ENCODE measurements at places on chromosomes 16 and 17.

- DNase-seq, result no peak
Observed at GRCh38 chr16:275786-276232, at the start of gene RGS11. Gene RGS11 (minus strand): TSS chr16:275944. CDS start chr16:275911, 33 bp downstream.

DNA sequence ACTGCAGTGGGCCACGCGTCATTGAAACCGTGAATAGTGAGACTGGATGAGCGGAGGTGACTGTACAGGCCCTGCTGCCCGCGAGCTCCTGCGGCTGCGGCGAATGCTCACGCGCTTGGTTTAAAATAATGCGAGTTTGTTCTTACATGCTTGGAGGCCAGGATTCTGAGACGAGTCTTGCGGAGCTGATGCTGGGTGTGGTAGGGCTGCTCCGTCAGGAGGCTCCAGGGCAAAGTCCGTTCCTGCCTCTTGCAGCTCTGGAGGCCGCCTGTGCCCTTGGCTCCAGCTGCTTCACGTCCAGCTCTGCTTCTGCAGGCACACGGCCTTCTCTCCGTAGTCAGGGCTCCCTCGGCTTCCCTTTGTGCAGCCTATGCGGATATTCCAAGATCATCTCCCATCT, 9.5 kb downstream of the ACSF3 start:
- no peak for DNase-seq

DNA sequence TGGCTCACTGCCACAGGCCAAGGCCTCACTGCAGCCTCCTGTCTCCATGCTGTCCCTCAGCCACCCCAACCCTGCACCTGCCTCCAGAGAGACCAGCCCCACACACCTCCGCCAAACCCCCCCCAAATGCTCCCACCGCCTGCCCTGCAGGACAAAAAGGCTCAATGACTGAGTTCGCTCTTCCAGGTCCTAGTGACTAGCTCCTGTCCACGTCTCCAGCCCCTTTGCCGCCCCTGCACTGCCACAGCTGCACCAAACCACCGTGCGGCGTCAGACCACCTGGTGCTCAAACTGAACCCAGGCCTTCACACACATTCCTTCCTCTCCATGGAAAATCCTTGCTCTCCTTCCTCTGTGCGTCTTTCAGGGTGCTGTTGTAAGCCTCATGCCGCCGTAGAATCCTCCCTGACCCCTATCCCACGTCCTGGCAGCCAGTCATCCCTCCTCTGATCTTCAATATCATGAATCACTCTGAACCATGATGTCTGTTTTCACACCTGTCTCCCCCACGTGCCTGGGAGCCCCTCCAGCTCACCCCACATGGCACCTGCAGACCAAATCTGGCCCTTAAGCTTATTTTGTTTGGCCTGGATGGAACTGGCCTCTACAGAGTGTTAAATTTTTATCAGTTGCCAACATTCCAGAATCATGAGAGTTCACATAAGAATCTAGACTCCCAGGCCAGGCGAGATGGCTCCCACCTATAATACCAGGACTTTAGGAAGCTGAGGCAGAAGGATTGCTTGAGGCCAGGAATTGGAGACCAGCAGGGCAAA, 4.3 kb upstream of the GSG1L start:
- DNase-seq, result no peak

GRCh38 chr16:56783344-56783743, 53.4 kb downstream of the NUP93 start:
- no peak for DNase-seq

DNA sequence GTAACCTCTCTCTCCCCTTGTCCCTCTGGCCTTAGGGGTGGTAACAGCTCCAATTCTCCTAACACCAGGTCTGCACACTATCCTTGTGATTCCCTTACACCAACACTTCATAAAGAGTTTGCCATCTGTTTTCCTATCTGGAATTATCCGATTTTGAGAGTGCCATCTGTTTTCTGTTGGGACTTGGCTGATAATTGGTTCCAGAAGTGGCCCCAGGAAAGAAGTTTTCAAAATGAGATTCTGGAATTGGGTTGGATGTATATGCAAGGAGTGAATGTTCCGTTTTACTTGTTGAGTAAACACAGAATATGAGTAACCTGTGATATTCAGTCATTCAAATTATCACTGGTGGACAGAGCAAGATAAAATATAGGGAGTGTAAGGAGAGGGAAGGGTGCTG, 134.1 kb upstream of the HS3ST3A1 start:
- DNase-seq, result no peak

DNA sequence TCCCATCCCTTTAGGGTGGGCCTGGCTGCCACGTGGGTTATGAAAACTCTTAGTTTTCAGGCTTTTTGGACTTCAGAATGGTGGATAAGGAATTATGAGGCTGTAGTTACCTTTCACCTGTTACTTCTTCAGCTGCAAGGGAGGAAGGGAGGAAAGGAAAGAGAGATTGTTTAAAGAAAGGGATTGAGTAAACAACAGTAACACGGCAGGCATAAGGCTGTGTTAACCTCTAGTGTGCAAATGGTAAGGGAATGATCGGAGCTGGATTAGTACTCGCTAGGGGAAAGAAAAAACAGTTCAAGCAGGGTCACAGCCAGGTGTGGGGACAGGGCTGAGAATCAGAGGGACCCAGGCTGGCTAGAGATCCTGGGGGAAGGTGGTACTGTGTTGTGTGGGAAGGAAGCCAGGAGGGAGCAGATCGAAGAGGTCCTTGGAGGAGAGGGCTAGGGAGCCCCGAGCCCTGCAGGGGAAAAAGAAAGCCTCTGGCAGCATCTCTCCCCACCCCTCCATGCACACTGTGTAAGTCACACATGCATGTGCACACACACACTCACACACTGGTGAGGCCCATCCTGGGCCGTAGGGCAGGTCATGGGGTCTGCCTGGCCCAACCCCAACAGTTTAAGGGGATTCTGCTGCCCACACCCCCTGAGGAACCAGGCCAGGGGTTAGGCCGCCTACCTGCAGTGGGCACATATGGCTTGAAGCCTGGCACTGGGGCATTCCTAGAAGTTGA, 49.7 kb downstream of the SNX20 start:
- no peak for DNase-seq

DNA sequence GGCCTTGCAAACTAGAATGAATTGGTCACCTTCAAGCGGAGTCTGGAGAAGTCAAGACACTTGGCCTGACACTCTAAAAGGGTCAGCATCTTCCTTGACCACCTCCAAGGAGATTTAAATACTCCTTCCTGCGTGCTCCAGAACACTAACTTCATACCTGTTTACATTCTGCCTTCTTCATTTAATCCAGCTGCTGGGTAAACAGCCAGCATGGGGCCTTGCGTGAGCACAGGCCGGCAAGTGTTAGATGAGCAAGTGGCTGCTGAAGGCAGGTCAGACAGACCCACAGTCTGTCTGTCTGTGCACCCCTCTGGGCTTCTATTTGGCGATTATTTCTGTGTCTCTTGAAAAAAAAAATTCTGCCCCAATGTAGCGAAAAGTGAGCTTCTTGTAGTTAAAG, 153.8 kb downstream of the MSI2 start:
- DNase-seq, result no peak

DNA sequence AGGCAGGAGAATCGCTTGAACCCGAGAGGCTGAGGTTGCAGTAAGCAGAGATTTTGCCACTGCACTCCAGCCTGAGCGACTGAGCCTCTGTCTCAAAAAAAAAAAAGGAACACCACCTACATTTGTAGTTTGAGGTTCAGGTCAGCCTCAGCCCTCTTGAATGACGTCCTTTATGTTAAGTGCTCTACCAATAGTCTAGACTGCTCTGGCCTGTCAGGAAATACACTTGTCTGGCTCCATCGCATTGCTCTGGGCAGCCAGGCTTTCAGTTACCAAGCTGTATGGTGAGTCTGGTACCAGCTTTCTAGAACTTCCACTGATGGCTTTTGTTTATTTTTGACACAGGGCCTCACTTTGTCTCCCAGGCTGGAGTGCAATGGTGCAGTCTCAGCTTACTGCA, 11.4 kb downstream of the SOCS7 start:
- DNase-seq, result no peak

DNA sequence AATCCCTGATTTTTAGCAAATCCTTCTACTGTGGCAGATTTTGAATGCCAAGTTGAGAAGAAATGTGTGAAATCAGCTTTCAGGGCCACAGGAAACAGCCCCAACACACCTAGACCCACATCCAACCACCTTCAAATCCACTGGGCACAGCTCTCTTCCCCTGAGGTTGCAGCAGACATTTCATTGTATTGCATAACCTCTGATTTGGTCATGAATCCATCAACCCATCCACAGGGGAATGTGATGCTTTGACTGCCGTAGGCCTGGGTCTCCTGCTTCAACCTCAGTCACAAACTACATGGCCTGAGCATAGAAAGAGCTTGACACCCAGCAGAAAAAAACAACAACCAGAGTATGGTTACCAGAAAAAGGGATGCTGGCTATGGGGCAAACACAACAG, 145.6 kb downstream of the GSG1L start:
- no peak for DNase-seq

DNA sequence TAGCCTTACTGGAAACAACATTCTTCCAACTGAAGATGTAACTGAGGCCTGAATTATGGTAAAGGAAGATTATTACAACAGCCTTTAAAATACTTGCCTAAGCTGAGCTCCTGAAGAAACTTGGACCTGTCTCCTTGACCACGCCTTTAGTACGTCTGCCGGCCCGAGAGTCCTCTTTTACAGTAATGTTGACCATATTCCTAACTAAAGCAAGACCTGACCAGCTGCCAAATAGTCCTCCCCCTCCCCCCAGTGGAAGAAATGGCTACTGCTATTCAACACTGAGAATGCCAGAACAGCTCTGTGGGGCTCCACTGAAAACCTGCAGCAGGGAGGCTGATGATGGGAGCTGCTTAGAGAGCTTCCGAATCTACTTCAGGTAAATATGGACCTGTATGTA, 12.6 kb upstream of the FOXJ1 start:
- no peak for DNase-seq

- no peak for DNase-seq
Observed at GRCh38 chr16:5028950-5029475, 4.7 kb downstream of the NAGPA start.
